T-helper 9 cell (primary cell): ENCODE measurements at places on chromosomes 3 and 15.

DNA sequence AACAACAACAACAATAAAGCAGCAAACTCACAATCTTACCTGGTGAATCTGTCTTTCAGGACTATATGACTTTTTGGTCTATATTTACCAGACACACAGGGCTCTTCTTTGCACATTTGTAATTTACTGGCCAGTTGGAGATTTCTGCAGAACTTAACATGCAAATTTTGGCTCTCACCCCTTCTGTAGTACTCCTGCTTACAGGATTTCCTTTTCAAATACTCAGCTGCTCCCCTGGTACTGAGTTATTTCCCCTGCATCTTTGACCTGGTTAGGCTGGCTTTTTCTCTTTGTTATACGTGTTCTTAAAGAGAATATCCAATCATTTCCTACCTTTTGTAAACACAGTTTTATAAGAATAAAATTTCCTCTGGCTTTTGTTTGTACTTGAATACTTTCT, 228.0 kb downstream of the MBNL1 start:
- no peak for DNase-seq

GRCh38 chr3:125150525-125151441, 61.8 kb downstream of the SLC12A8 start:
- peak; percentile 21 for DNase-seq

DNA sequence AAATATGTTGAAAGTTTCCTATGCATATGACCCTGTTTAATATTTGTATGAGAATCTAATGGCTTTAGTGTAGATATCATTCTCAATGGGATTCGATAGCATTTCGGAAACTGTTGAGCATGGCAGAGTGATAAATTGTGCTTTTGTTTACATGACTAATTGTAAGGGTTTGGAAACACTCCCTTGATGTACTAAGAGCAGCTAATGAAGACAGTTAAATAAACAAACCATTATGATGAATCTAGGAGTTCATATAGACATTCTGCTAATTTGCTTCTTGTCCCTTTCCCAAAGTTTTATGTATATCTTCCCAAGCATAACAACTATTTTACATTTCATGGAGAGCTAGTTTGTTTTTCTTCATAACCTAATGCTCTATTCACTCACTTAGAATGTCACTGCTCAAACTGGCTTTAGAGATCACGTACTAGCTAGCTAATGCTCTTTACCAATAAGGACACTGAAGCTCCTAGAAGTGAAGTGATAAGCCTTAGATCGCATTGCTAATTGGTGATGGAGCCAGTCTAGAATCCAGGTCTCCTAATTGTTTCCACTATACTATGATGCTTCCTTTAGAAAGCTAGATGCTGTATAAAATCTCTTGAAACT, 140.8 kb downstream of the TP63 start:
- DNase-seq = no peak

DNA sequence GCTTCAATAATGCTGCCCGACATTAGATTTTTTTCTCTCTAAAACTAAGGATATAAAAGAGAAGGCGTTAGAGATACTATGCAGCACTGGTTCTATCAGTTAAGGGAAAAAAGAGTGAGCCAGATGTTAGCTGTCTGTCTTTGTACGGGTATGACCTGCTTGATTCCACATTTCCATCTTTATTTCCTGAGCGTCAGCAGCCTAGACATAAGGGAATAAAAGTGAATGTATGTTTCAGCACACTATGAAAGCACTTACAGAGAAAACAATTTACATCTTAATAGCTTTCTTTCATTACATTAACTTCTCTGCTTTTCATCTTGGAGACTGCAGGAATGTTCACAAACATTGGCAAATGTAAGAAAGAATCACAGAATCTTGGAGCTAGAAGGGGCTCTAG, 319.3 kb downstream of the CTNNB1 start:
- DNase-seq = no peak

- DNase-seq = no peak
These were observed 273.2 kb upstream of the TOPAZ1 start for GRCh38 chr3:43968465-43968864.

GRCh38 chr15:45618813-45619212, 16.0 kb upstream of the SQOR start:
- DNase-seq = no peak

DNA sequence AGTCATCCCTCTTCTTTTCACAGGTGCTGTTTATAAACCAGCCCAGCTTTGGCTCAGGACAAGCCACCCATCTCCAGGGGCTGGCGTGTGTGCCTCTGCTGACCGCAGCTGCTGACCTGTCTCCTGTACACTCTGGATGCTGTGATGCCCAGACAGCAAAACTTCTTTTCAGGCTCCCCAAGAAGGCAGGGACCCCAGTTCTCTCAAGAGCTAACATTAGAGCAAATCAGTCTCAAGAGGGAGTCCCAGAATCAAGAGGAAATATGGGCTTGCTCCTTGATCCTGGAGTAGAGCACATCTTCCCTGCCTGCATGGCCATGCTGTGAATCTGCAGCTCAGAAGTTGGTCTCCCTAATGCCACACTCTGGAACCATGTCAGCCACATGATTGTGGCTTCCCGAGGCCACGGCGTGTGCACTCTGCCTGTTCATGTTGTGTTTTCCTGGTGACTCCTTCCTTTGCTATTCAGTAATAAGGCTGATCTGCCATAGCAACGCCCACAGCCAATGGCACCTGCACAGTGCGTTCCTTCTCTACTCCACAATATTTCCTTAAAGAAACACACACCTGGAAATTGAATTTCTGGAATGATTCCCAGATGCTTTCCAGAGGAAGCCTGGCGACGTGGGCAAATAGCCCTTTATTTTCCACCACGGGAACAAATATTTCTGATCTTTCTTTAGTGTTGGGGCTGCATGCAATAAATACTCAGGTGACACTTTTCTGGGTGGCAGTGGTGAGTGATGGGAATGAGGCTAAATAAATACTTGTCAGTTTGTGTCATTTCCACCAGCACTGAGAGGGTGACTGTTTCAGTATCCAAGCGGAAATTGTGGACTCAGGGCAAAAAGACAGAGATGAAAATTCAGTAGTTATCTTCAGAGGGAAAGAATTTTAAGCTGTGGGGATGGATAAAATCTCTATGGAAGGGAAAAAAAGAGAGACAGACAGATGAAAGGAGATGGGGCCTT, 21.9 kb upstream of the THSD4 start:
- no peak for DNase-seq

DNA sequence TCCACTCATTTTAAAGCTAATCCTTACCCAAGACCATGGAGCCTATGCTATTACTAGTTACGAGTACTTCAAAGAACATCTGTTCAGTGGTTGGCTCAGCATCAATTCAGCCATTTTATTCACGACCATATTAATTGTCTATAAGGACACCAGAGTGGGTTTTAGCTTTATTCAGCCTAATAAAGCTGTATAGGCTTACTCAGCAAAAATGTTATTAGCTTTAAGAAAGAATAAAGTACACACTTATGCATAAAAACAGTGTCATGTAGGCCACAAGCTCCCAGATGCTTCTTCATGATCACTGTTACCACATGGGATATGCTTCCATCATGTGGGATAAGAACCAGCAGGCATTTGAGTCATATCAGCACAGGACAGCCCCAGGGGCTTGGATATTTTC, 87.4 kb upstream of the GPR149 start:
- no peak for DNase-seq

- no peak for DNase-seq
These were observed 84.6 kb downstream of the TMCO5A start for GRCh38 chr15:38019066-38019465.

DNA sequence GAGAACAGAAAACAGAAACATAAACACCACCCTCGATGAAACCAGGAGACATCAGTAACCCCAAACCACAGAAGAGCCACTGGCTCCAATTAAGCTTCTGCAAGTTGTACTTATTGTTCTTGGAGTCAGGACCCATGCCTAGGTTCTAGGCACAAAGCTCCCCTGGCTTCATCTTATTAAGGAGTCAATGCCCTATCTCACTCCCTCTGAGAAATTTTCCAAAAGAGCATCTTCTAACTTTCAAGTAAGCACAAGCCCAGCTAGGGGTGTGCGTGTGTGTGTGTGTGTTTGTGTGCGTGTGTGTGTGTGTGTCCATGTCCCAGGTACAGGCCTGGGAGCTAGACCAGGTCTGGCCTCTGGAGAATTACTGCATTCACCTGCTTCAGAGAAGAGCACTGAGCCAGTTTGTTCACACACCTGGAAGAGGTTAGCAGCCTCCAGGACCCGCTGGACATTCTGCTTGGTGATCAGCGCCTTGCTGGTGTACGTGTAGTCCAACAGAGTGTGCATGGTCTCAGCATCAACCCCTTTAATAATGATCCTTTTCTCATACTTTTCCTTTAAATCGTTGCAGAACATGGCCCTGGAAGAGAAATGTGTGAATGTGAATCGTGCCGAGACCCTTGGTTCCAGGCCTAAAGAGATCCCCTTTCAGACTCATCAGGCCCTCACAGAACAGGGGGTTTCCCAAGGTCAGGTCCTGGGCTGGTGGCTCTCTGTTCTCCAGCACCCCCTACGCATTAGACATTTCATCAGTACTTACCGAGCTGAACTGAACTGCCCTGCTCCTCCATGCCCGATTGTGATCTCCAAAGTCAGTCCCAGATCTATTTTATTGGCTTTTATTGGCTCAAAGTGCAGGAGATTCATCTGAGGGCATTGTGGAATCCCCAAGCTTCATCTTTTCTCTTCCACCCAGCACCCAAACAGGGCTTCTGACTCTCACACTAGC, 27.8 kb downstream of the KLHL6 start:
- no peak for DNase-seq

- no peak for DNase-seq
These were observed 217.3 kb downstream of the OSBPL10 start for GRCh38 chr3:31763731-31764130.

DNA sequence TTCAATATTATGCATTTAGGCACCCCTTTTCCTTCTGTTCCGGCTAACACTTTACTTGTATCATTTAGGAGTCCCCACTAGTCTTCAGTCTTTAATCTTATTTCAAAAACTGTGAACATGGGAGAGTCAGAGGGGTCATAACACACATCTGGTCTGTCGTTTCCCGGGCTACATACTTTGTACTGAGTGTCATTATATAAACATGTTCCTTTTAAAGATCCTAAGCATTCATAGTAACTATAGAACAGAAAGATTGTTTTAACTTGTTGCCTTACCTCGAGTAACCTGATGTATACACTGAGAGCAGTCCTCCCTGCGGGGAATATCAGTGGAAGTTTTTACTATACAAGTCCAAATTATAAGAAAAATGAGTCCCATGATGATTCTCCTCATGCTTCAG, 78.2 kb upstream of the VEPH1 start:
- no peak for DNase-seq

DNA sequence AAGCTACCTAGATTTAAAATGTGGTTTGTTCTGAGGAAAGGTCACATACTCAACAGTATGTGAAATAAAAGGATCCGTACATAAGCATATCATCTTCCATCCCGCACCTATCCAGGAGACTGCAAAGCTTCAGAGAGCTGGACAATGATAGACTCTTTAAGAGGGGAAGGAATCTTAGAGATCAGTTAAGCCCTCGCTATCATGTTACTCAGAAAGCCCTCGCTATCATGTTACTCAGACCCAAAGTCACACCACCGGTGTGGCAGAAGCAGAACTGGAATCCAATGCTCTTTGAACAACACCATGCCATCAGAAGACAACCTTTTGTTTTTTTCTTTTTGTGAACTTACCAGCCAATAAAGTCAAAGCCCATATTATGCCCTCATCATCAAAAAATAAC, 5.8 kb downstream of the ANO10 start:
- DNase-seq = no peak

DNA sequence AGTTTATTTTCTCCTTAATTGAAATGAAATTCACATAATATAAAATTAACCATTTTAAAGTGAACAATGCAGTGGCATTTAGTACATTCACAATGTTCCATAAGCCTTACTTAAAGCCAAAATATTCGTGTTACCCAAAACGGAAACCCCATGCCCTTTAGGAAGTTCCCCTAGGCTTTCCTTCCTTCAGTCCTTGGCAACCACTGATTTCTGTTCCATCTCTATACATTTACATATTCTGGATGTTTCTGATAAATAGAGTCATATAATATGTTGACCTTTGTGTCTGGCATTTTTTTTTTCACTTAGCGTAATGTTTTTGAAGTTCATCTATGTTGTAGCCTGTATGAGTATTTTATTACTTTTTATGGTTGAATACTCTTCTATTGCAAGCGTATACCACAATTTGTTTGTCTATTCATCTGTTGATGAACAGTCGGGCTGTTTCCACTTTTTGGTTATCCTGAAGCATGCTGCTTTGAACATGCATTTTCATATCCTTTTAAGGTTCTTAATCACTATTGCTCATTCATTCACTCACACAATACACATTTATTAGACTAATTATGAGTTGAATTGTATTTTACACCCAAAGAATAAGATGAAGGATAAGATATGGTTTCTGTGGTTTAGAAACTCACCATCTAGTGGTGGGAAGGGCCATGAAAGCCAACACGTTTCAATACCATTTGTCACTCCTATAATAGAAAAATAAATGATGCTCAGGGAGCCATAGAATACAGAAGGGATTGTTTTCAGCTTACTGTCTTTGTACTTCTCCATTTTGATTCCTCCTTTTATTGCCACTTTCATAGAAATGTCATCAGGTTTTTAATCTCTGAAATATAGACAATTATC, 408.2 kb upstream of the CBLB start:
- no peak for DNase-seq

GRCh38 chr3:140924097-140924873, 17.4 kb upstream of the SLC25A36 start:
- no peak for DNase-seq

DNA sequence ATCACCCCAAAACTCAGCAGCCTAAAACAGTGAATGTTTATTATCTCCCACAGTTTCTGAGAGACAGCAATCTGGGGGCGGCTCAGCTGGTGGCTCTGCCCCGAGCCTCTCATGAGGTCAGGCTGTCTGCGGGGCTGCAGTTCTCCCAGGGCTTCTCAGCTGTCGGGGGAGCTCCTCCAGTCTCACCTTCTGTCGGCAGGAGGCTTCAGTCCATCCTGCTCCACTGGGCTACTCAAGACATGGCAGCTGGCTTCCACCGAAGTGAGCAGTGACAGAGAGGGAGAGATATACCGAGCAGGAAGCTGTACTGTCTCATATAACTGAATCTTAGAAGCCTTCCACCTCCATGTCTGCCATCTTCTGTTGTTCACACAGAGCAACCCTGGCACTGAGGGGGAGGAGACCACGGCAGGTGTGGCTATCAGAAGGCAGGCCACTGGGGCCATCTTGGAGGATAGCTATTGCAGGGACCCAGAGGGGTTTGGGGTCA, 72.8 kb upstream of the ITGA11 start:
- no peak for DNase-seq

DNA sequence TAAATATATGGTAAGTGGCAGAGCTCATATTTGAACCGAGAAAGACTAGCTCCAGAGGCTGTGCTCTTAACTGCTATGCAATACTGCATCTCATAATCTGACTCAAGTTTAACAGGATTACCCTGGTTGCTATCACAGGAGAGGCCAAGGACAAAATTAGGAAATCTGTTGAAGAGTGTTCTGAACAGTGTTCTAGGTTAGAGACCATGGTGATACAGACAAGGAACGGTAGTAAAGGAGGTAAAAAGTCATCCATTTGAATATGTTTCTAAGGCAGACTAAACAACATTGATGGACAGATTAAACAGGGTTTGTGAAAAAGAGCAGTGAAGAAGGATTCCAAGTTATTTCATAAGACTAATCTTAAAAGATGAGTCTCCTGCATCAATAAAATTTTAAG, 22.1 kb downstream of the PLOD2 start:
- DNase-seq = no peak

GRCh38 chr3:193917158-193917557, 218.8 kb upstream of the HES1 start:
- no peak for DNase-seq
